ENCODE measurements at places on chromosomes 6 and 20. TPM values are rescaled to one million over a fixed set of nuclear protein-coding genes. Genes with fewer than 3 reads are reported as not detected.

Gene HDGFL1
- total RNA-seq: not detected

Gene DPPA5
- total RNA-seq: not detected

DNA sequence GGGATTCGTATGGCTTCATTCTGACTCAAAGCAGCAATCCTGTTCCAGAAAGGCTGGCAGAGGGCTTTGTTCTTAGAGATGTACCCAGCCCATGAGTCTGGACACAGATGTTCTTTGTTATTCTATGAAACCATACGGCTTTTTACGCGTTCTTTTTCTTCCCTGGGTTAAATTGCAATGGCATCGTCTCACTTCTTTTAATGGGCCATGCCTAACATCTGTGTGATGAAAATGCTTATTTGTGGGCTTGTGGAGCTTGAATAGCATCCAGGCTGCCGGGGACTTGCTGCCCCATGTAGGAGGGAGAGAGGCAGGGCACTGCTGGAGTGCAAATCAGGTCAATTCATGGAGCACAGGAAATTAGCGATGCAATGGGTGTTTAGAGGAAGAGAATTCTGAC lies 19.4 kb downstream of the FAM50B start:
- DNase-seq: no peak

DNA sequence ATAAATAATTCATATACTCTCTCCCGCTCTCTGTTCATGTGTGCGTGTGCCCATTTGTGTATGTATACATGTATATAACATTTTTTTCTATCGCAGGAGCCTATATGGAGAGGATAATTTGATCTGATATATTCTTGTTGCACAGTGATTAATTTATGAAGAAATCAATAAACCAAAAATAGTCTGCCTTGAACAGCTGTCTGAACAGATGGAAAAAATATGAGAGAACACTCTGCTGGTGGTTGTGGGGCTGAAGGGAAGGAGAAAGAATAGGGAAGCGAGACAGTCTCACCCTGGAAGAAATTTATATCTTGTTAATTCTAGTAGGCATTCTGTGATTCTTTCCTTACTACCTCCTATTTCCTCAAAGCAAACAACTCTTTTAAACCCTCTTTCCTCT lies 96.6 kb upstream of the B3GAT2 start:
- DNase-seq: no peak

- DNase-seq: no peak
Observed at GRCh38 chr6:70956191-70956450, 739 bp downstream of the B3GAT2 start.

DNA sequence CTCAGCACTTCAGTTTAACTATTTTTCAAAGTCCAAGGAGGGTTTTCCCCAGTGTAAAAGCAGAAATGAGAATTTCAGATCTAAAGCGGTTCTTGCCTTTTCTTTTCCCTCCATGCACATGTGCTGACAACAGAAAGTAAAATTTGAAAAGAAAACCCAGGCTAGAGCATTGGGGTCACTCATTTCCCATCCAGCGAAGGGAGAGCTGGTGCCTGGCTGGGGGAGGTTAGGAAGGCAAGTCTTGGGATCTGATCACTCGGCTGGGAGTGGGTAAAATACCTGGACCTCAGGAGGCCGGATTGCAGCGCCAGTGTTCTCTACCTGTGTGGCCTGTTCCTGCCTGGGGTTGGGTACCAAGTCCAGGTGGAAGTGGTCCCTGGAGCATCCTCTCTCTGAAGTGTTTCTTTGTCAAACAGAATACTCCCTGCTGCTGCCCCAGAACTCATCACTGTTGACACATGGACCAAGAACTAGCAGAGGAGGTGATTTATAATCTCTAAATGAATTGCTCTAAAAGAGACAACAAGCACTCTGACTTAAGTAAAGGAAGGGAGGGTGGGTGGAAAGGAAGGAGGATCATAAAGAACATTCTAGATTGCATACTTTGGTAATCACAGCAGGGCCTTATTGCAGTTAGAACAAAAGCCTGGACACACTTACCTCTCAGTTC lies 136.0 kb downstream of the MTHFD1L start:
- DNase-seq: no peak

Gene WFDC10B
- not detected for total RNA-seq

All from T-cell (primary cell).